ENCODE measurements at places on chromosomes 4 and X.

- no peak for DNase-seq
Measured at GRCh38 chr4:85228264-85228663, 246.7 kb upstream of the ARHGAP24 start.

GRCh38 chrX:107485013-107485412 is 35.6 kb downstream of the FRMPD3 start:
- DNase-seq: no peak

DNA sequence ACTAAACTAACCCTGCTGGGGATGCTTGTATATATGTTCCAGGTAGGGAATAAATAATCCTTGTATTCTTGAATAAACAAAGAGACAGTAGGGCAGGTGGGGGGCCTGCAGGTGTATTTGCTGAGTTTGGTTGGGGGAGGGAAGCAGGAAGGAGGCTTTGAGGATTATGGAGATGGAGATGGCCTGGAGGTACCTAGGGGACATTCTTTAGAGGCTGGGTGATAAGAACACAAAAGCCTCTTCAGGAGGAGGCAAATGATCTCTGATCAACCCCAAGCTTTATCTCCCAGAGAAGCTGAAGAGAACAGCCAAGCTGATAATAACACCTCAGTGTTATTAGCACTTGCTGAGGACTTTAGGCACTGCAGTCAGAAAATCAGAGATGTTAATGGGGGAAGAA is 187.7 kb downstream of the MGST2 start:
- DNase-seq: no peak

- no peak for DNase-seq
Measured at GRCh38 chrX:19334945-19335626, 8.6 kb upstream of the PDHA1 start.

DNA sequence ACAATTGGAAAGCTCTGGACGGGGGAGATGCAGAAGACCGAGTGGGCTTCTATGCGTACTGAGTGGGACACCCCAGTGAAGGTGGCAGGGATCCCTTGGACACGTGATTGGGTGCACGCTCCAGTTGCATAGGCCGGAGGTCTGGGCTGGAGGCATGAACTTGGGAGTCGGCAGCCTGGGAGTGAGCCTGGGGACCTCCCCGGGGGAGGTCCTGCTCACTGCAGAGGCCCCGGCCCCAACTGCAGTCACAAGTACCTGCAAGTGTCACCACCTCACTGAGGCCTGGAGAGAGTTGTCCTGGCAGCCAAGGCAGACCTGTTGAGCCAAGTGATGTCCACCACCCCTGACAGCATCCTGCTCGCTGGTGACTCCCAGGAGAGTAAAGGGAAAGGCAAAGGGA is 49.3 kb upstream of the HMX1 start:
- no peak for DNase-seq

- no peak for DNase-seq
Measured at GRCh38 chrX:63503541-63503940, 152.4 kb upstream of the SPIN4 start.

DNA sequence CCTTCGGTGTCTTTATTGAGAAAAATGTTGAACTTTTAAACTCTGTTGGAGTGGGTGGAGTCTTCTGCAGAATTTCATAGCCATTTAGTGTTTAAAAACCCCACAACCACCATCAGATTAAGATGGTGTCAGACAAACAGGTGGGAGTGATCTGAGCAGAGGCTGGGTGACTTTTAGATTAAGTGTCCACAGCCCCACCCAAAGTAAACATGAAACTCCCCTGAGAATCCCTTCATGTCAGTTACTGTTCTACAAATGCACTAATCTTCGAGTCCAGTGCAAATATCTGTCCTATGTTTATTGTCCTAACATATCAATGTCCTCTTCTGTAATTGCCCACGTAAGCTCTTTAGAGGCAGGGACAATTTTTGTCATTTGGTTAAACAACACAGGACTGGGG is 175.6 kb upstream of the RBPJ start:
- no peak for DNase-seq

GRCh38 chrX:45614853-45615252 is 414.2 kb upstream of the DIPK2B start:
- DNase-seq: no peak

GRCh38 chr4:132593717-132594400 is 555.2 kb upstream of the PCDH10 start:
- DNase-seq: no peak

- no peak for DNase-seq
Measured at GRCh38 chr4:85774000-85774399, 299.1 kb downstream of the ARHGAP24 start.
